Thyroid gland (tissue), 4 donors: ENCODE measurements at places on chromosomes 4 and X. TPM values are rescaled to one million over a fixed set of nuclear protein-coding genes. Genes with fewer than 3 reads are reported as not detected.

DNA sequence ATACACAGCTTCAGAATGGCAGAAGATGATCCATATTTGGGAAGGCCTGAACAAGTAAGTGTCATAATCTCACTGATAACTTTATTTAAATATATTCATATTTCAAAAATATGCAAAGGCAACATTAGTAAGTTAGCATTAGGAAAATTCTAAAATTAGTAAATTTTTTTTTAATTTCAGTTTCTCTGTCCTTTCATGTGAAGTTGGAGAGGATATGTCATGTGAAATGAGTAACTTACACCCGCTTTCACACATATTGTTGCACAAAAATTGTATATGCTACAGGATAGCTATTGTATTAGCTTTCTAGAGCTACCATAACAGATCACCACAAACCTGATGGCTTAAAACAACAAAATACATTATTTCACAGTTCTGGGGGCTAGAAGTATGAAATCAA is 24.3 kb downstream of the NFKB1 start:
- no peak overlapping the region for H3K27ac ChIP-seq
- DNase-seq: no peak
- H3K4me1 ChIP-seq: no peaks in the 10 kb centered on the region
- no peak overlapping the region for H3K4me3 ChIP-seq
- no peaks in the 10 kb centered on the region for H3K27me3 ChIP-seq

DNA sequence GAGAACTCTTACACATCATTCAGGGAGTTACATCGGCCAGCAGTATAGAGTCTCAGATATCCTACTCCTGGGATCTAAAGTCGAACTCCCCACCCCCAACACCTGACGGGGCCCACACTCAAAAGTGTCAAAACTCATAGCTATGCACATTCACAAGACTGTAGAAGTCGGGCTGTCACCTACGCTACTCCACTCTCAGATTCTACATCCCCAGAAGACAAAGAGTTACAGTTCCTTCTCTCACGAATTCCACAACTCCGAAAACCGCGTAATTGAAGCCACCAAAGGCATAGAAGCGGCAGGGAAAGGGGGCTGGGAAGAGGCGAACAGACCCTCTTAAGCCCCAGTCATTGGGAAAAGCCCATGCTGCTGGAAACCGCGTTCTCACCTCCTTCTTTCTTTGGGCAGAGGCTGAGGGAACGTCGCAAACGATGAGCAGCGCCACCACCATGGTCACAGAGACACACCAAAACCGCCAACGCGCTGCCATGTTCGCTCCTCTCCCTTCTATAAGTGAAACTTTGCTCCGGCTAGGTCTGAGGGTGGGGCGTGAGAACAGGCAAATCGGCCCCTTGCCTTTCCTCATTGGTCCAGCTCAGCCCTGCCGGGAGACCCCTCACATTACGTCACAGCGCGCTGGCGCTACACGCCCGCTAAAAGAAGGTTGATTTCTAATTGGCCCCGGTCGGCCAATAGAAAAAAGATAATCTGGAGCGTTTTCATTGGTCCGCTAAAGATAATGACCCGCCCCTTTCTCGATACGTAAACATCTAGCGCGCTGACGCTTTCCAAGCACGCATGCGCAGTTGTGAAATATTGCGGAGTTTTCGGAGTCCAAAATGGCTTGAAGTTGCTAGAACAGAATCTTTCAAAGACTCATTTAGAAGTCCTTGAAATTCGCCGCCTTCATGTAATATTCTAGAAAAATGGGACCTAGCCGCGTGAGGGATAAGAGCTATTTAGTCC is at the start of gene MAGT1:
TSS of gene MAGT1 (minus strand) at position 515 of the 966 bp plus-strand sequence. CDS start at position 490, 25 bp downstream.
- no peaks in the 10 kb centered on the region for H3K4me1 ChIP-seq
- peak; percentile 92 for DNase-seq
- peak within 1 kb of the TSS; percentile 11 for H3K4me3 ChIP-seq
- peak within 1 kb of the TSS; percentile 94 for H3K27ac ChIP-seq

GRCh38 chr4:71229477-71230270 is 109.1 kb upstream of the SLC4A4 start:
- H3K27me3 ChIP-seq: no peaks in the 10 kb centered on the region
- peaks cover 27% of the 10 kb centered on the region for H3K4me1 ChIP-seq
- H3K27ac ChIP-seq: peak overlapping the region; percentile 81
- no peak overlapping the region for H3K4me3 ChIP-seq

- H3K27ac ChIP-seq: no peak overlapping the region
- H3K36me3 ChIP-seq: no peaks in the 10 kb centered on the region
- no peaks in the 10 kb centered on the region for H3K27me3 ChIP-seq
- no peak for DNase-seq
- H3K4me3 ChIP-seq: no peak overlapping the region
- no peaks in the 10 kb centered on the region for H3K4me1 ChIP-seq
Measured at GRCh38 chrX:7240929-7241328, 93.0 kb upstream of the PUDP start.

- H3K27ac ChIP-seq: no peak overlapping the region
- no peak for DNase-seq
- H3K4me1 ChIP-seq: no peaks in the 10 kb centered on the region
- no peaks in the 10 kb centered on the region for H3K27me3 ChIP-seq
- H3K36me3 ChIP-seq: no peaks in the 10 kb centered on the region
Measured at GRCh38 chr4:77671051-77671450, 65.4 kb downstream of the CXCL13 start.

DNA sequence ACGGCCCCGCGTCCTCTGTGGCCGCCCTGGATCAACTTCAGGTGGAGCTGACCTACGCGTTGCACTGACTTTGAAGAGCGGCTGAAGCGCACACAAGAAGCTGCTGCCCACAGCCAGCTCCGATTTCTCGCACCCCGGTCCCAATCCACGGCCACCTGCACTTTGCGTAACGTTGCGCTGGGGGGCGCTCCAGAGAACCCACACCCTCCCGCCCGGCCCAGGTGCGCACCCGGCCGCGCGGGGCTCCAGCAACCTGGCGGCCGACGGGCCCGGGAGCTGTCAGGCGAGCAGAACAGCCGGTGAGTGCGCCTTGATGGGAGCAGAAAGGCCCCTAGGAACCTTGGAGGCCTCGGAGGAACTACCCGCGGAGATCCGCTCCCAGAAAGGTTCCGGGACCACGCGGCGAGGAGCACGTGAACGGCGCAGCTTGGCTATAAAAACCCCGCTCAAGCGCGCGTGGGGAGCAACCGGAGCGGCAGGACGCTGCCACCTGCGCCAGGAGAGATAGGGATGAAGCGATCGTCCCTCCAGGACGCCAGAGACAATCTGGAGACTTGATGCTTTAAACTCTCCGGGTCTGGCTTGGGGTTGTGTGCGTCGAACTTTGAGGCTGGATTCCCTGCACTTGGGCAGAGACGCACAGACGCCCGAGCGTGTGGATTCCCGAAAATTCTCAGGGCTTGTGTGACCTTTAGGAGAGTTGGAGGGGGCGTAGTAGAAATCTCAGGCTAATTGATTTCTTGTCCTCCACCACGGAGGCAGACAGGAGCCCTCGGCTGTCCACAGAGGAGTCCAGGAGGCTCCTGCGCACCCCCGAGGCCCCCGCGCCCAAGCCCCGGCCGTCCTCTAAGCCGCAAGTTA is 591 bp upstream of the NWD2 start:
- H3K4me1 ChIP-seq: peaks cover 10% of the 10 kb centered on the region
- peak; percentile 13 for DNase-seq
- H3K4me3 ChIP-seq: no peak overlapping the region

DNA sequence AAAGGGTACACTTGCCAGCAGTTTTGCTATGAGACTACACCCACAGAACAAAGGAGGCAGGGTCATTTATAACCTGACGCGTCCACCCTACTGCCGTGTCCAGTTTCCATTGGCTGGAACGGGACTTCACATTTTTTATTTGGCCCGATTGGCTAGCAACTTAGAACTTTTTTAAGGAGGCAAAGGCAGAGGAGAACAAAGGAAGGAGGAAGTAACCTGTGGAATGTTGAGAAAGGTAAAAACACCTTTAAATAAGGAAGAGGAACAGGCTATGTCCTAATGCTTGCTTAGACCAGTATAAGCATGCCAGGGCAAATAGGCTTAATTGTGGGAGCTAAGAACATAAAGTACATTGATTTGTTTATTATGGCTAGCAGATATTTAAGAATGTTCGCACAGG is 18.7 kb downstream of the KDM6A start:
- no peak for DNase-seq
- H3K36me3 ChIP-seq: no peaks in the 10 kb centered on the region
- H3K4me3 ChIP-seq: no peak overlapping the region
- no peak overlapping the region for H3K27ac ChIP-seq

GRCh38 chr4:98466868-98467599 is 191.4 kb downstream of the TSPAN5 start:
- peaks cover 18% of the 10 kb centered on the region for H3K4me1 ChIP-seq
- no peaks in the 10 kb centered on the region for H3K27me3 ChIP-seq
- no peaks in the 10 kb centered on the region for H3K36me3 ChIP-seq
- no peak overlapping the region for H3K27ac ChIP-seq

DNA sequence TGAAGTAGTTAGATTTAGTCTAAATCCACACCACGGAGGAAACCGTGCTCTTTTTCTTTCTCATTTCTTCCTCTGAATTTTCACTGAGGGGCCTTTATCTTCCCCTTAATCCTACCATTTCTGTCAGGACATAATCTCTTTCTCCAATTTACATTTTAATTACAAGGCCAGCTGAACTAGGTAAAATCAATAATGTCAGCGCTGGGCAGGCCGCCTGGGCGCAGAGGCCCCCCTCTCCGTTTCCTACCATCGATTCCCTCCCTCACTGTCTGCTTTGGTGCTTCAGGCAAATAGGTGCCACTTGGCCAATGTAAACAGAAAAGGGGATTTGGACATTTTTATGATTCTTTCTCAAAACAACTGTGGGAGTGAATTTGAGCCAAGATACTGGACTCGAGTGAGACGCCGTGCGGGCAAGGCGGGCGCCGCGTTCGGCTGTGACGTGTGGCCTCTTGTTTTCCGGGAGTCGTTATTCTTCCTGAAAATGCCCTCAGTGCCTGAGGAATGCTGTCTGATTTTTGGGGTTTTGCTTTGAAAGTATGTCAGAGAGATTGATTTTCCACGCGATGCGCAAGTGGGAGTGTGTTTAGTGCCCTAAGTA is 22.6 kb downstream of the UVSSA start:
- no peak overlapping the region for H3K4me3 ChIP-seq
- no peak overlapping the region for H3K27ac ChIP-seq
- H3K36me3 ChIP-seq: no peaks in the 10 kb centered on the region

- no peak overlapping the region for H3K4me3 ChIP-seq
- H3K4me1 ChIP-seq: no peaks in the 10 kb centered on the region
- H3K27me3 ChIP-seq: no peaks in the 10 kb centered on the region
- H3K27ac ChIP-seq: no peak overlapping the region
- no peak for DNase-seq
Measured at GRCh38 chr4:119550857-119551532, 77.6 kb downstream of the PDE5A start.

- no peaks in the 10 kb centered on the region for H3K27me3 ChIP-seq
- DNase-seq: no peak
- no peaks in the 10 kb centered on the region for H3K4me1 ChIP-seq
Measured at GRCh38 chr4:150680651-150681050, 98.7 kb downstream of the MAB21L2 start.

GRCh38 chr4:47933840-47934239 is 19.5 kb upstream of the NFXL1 start:
- DNase-seq: no peak
- H3K36me3 ChIP-seq: no peaks in the 10 kb centered on the region

- no peaks in the 10 kb centered on the region for H3K27me3 ChIP-seq
- peaks cover 5% of the 10 kb centered on the region for H3K4me1 ChIP-seq
- no peak overlapping the region for H3K27ac ChIP-seq
- DNase-seq: no peak
- no peak overlapping the region for H3K4me3 ChIP-seq
- H3K36me3 ChIP-seq: no peaks in the 10 kb centered on the region
Measured at GRCh38 chr4:126404549-126404948, 1089.8 kb downstream of the FAT4 start.

DNA sequence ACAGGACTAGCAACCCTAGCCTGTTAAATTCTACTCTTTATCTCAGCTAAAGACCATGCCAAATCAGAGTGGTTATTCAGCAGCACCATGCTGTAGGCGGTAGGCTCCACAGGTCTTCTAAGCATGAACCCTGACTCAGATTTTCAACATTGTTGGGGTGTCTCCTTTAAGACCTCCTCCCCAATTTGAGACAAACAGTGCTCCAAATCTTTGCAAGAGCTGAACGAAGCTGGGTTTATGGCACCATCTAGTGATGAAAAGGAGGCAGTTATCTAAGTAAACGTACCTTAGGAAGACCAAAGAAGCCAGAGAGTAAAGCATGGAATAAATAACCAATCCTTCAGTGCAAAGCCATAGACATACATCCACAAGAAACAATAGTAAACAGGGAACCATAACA is 334.5 kb upstream of the SLC7A11 start:
- H3K27me3 ChIP-seq: no peaks in the 10 kb centered on the region
- no peak for DNase-seq
- no peak overlapping the region for H3K27ac ChIP-seq

GRCh38 chr4:11914406-11914805 is 485.7 kb upstream of the HS3ST1 start:
- H3K36me3 ChIP-seq: no peaks in the 10 kb centered on the region
- no peaks in the 10 kb centered on the region for H3K4me1 ChIP-seq
- no peak overlapping the region for H3K27ac ChIP-seq

DNA sequence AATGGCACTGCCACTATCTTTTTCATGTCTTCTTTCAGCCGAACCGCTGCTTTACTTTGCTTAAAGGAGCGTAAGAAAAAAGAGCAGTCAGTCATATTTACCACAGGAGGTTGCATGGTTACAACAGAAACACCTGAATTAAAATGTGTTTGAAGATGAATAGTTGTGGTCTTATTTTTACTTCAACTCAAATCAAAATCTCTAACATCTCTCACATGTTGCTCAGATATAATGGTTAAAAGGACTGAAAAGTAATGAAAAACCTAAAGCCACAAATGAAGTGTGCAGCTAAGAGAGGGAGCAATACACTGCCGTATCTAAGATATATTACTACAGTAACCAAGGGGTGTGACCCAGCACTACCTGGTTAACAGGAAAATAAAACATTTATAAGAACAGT is 27.4 kb downstream of the FAM13A start:
- H3K27ac ChIP-seq: no peak overlapping the region
- H3K27me3 ChIP-seq: no peaks in the 10 kb centered on the region
- no peaks in the 10 kb centered on the region for H3K4me1 ChIP-seq
- DNase-seq: no peak
- no peaks in the 10 kb centered on the region for H3K36me3 ChIP-seq

GRCh38 chr4:113339430-113339813 is 290.0 kb downstream of the ANK2 start:
- no peaks in the 10 kb centered on the region for H3K27me3 ChIP-seq
- no peak for DNase-seq
- no peaks in the 10 kb centered on the region for H3K4me1 ChIP-seq
- H3K4me3 ChIP-seq: no peak overlapping the region

GRCh38 chrX:17798921-17799320 is 61.6 kb downstream of the SCML1 start:
- H3K27ac ChIP-seq: no peak overlapping the region
- H3K4me3 ChIP-seq: no peak overlapping the region
- no peaks in the 10 kb centered on the region for H3K36me3 ChIP-seq
- DNase-seq: no peak
- H3K27me3 ChIP-seq: no peaks in the 10 kb centered on the region

Gene CT47B1
- total RNA-seq: not detected

Gene ATP6AP2
- 286 TPM for total RNA-seq

Gene GPR50
- total RNA-seq: not detected

Gene EDA2R
- 5.1 TPM for total RNA-seq

Gene PCYT1B
- total RNA-seq: not detected

Gene CT45A3
- not detected for total RNA-seq

Gene STOX2
- total RNA-seq: 51.2 TPM

Gene FAM9A
- total RNA-seq: not detected

Gene SMIM31
- total RNA-seq: not detected
